ENCODE measurements at places on chromosomes 3 and 15.

- DNase-seq: peak; percentile 12
Measured at GRCh38 chr3:53850895-53851294, 4.5 kb downstream of the IL17RB start.

DNA sequence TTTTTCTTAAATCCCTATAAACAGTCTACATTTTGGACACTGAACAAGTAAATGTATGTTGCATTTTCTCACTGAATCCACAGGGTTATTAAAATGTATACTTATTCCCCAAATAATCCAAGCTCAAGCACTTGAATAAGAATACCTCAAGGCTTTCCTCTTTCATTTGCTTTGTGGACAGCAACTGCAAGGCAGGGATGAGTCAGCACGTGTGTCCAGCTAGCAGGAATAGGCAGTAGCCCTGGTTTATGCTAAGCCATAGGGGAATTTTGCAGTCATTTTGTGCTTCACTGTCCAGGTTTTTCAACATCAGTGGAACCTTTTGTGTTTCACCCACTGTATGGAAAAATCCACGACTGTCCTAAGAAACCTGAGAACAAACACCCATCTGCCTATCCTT lies 96.7 kb upstream of the KCNMB2 start:
- DNase-seq: no peak

GRCh38 chr15:39922462-39923092 lies 2.5 kb upstream of the GPR176 start:
- DNase-seq: no peak

GRCh38 chr3:148034353-148034752 lies 625.2 kb downstream of the ZIC1 start:
- no peak for DNase-seq

Data from right renal cortex interstitium (tissue), 3 donors.